ENCODE measurements at places on chromosomes 4 and X. TPM values are rescaled to one million over a fixed set of nuclear protein-coding genes. Genes with fewer than 3 reads are reported as not detected.
A peak's percentile ranks its signal among the peaks of the same experiment; 100 is the strongest.

GRCh38 chr4:14302021-14302420, 674.5 kb upstream of the BOD1L1 start:
- H3K27ac ChIP-seq, result no peak overlapping the region
- H3K27me3 ChIP-seq, result no peaks in the 10 kb centered on the region
- H3K36me3 ChIP-seq, result no peaks in the 10 kb centered on the region
- no peaks in the 10 kb centered on the region for H3K4me1 ChIP-seq
- no peak overlapping the region for H3K4me3 ChIP-seq

DNA sequence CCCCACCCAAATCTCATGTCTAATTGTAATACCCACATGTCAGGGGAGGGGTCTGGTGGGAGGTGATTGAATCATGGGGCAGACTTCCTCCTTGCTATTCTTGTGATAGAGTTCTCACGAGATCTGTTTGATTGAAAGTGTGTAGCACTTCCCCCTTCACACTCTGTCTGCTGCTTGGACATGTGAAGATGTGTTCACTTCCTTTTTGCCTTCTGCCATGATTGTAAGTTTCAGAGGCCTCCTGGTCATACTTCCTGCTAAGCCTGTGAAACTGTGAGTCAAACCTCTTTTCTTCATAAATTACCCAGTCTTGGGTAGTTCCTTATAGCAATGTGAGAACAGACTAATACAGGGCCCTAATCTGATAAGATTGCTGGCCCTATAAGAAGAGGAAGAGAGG, 1514.8 kb downstream of the RPA4 start:
- H3K4me1 ChIP-seq, result no peaks in the 10 kb centered on the region
- H3K27me3 ChIP-seq, result no peaks in the 10 kb centered on the region
- no peak overlapping the region for H3K4me3 ChIP-seq
- no peak for DNase-seq
- H3K36me3 ChIP-seq, result no peaks in the 10 kb centered on the region

- H3K27me3 ChIP-seq, result no peaks in the 10 kb centered on the region
- H3K27ac ChIP-seq, result no peak overlapping the region
- H3K4me3 ChIP-seq, result no peak overlapping the region
- peak; percentile 29 for DNase-seq
Observed at GRCh38 chr4:70746179-70746839, 24.5 kb downstream of the RUFY3 start.

Gene GPC3
- total RNA-seq, result 42.8 TPM

Gene GUCY1B1
- total RNA-seq, result 3.9 TPM

DNA sequence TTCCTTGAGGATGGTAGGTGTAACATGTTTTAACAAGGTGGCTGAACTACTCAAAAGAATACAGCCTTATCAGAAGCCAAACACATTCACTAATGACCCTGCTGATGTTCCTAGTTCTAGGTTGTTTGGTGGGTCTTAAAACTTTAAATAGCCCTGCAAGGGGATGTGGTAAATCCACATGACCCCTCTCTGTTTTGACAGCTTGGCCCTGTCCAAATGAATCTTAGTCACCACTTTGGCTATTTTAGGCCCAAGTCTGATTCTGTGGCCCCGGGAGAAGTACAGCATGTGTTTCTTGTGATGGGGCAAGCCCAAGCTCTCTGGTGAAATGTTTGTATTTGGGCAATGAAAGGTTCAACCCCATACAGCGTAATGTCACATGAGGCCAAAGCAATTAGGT, 54.5 kb upstream of the GPR34 start:
- DNase-seq, result peak; percentile 21
- H3K36me3 ChIP-seq, result no peaks in the 10 kb centered on the region
- H3K4me3 ChIP-seq, result no peak overlapping the region

- DNase-seq, result no peak
- no peaks in the 10 kb centered on the region for H3K27me3 ChIP-seq
- no peaks in the 10 kb centered on the region for H3K36me3 ChIP-seq
Observed at GRCh38 chr4:47075262-47075661, 43.9 kb downstream of the GABRB1 start.

Gene TASL
- total RNA-seq, result 2.9 TPM

- H3K36me3 ChIP-seq, result peaks cover 8% of the 10 kb centered on the region
- H3K27ac ChIP-seq, result no peak overlapping the region
- H3K27me3 ChIP-seq, result no peaks in the 10 kb centered on the region
- H3K4me1 ChIP-seq, result peaks cover 6% of the 10 kb centered on the region
- DNase-seq, result no peak
Observed at GRCh38 chr4:1725521-1725920, 4.2 kb downstream of the TACC3 start.

GRCh38 chrX:120690344-120690743, 60.5 kb upstream of the C1GALT1C1 start:
- peak; percentile 13 for DNase-seq
- H3K4me1 ChIP-seq, result peaks cover 12% of the 10 kb centered on the region
- no peaks in the 10 kb centered on the region for H3K27me3 ChIP-seq
- no peaks in the 10 kb centered on the region for H3K36me3 ChIP-seq
- no peak overlapping the region for H3K4me3 ChIP-seq

Gene YIPF7
- not detected for total RNA-seq

DNA sequence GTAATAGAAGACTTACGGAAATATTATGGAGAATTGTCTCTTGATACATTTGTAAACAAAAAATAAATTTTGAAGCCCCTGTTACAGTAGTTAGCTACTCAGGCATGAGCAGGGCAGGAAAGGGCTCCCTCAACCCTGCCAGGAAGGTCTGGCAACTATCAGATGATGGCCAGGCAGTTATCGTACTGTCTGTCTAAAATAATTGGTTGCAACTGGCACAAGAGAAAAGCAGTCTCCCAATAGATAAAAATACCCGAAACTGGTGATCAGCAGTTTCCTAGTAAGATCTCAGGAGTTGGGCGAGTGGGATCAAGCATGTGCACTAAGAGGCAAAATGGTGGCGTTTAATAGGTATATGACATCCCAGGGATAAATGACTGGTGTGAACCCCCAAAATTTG, 1336.3 kb downstream of the C4orf33 start:
- H3K27me3 ChIP-seq, result no peaks in the 10 kb centered on the region
- H3K36me3 ChIP-seq, result no peaks in the 10 kb centered on the region
- no peaks in the 10 kb centered on the region for H3K4me1 ChIP-seq
- H3K27ac ChIP-seq, result no peak overlapping the region
- H3K4me3 ChIP-seq, result no peak overlapping the region
- no peak for DNase-seq

- no peak for DNase-seq
- no peaks in the 10 kb centered on the region for H3K4me1 ChIP-seq
- H3K27ac ChIP-seq, result no peak overlapping the region
- no peak overlapping the region for H3K4me3 ChIP-seq
- H3K36me3 ChIP-seq, result no peaks in the 10 kb centered on the region
Observed at GRCh38 chr4:134754301-134755019, 552.9 kb upstream of the PABPC4L start.

- no peak overlapping the region for H3K27ac ChIP-seq
- H3K36me3 ChIP-seq, result no peaks in the 10 kb centered on the region
- no peak overlapping the region for H3K4me3 ChIP-seq
- no peaks in the 10 kb centered on the region for H3K27me3 ChIP-seq
- H3K4me1 ChIP-seq, result no peaks in the 10 kb centered on the region
Observed at GRCh38 chr4:104472766-104473165, 21.9 kb downstream of the CXXC4 start.

Gene SLC26A1
- 5.5 TPM for total RNA-seq

Measured in adrenal gland (tissue), 19 donors.